ENCODE measurements at places on chromosomes 6 and 20. TPM values are rescaled to one million over a fixed set of nuclear protein-coding genes. Genes with fewer than 3 reads are reported as not detected.

Gene EBF4
- total RNA-seq, result 1.5 TPM

Gene FOXS1
- total RNA-seq, result 0.12 TPM

GRCh38 chr6:1667012-1667804, 57.5 kb downstream of the FOXC1 start:
- DNase-seq, result peak; percentile 44

- peak; percentile 67 for DNase-seq
These were observed 200.5 kb upstream of the PCSK2 start for GRCh38 chr20:17026346-17026745.

DNA sequence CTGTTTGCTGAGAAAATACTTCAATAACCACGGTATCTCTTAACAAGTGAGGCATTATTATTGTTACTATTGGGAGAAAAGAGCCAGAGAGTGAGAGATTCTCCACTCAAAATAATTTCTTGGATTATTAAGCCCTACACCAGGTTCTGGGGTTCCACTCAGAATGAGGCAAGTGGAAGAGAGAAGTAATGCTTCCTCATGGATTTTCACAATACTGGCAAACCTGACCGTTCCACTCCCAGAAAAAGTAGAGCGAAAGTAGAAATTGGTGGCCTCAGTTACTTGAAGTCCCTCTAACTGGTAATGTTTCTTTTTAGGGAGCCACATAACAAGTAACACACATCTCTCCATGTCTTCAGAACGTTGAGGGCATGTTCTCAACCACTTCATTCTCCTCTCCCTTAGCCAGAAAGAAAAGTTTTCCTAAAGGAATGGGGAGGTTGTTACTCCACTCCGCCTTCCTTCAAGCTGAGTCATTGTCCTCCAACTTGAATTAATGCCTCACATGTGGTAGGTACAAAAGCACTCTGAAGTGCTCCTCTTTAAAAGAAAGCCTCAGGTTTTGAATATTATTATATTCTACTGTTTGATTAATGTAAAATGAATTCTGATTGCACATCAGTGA, 1.9 kb downstream of the BAG2 start:
- DNase-seq, result peak; percentile 84

GRCh38 chr6:46626228-46626909, 26.2 kb downstream of the CYP39A1 start:
- peak; percentile 51 for DNase-seq

DNA sequence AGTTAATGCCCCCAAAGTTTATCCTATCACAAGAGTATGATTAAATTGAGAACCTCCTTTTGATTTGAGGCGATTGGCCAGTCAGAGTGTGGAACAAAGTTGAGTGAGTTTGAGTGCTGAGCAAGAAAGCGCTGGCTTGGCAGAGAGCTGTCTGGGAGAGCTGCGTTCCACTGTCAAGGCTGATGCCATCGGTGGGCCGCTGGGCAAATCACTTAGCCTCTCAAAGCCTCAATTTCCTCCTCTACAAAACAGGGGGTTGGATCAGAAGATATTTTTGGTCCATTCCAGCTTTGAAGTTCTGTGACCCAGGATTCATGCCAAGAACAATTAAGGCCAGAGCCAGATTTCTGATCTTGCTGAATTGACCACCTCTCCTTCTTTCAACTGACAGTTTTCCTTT, 60.2 kb downstream of the TMEM242 start:
- no peak for DNase-seq

Gene ZNF165
- 0.89 TPM for total RNA-seq

GRCh38 chr20:23397961-23398360, 23.3 kb downstream of the NAPB start:
- peak; percentile 19 for DNase-seq

- DNase-seq, result no peak
These were observed 228.9 kb downstream of the RNGTT start for GRCh38 chr6:88734544-88734943.

- DNase-seq, result peak; percentile 38
These were observed at the start of gene DLK2 for GRCh38 chr6:43455531-43456428. Gene DLK2 (minus strand): TSS chr6:43455548. CDS start chr6:43454825, 723 bp downstream.

DNA sequence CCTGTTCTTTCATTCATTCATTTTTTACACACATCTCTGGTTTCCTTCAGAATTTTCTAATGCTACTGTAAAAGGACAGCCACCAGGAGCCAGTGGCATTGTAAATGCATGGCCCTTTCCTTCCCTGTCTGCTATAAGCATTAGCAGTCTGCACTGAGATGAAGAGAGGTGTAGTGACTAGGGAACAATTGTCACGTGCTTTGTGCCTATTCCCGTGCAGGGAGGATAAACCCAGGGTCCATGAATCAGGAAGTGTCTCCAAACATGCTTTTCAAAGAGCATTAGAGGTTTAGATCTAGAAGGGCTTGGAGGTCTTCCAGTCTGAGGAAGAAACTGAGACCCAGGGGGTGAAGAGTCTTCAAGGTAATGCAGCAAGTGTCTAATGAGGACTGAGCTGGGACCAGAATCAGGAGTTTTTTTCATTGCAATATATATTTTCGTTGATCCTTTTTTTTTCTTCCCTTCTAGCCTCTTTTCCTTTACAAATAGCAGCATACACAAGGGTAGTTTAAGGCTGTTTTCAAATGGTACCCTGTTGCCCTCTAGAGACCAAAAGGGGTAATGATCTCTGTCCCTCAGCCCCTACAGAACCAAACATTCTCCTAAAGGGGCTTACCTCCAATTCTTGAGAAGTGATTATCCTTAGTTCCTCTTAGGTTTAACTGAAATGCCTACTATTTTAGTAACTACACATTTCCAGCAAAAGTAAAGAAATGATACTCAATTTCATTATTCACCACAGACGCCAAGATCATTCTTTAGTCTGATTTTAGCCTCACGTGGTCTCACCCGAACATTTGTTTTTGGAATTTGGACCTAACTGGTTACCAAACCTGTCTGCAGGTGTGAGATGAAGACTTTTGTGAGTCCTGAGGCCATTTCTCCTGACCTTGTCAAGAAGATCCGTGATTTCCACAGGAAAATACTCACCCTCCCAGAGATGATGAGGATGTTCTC, 6.6 kb downstream of the TRIM15 start:
- peak; percentile 70 for DNase-seq

DNA sequence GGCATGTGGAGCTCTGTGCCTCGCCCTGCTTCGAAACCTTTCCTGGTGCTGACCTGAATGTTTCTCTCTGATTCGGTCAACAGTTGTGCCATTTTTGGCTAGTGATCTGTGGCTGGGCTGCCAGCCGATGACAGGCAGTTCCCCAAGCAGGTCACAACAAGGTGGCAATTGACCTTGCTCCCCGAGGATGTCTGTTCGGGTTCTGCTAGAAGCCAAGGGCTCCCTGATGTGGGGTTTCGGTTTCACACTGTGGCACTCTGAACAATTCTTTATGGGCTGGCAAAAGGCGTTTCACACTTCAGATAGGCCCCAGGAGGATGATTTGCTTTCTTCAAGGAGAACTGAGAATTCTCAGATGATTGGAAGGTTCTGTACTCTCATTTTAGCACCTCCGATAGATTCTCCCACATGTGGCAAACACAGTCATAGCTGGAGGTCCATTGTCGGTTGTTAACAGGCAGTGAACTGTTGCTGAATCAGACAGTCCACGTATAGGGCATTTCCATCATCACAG, 135.6 kb downstream of the SLC24A3 start:
- DNase-seq, result peak; percentile 36

Measured in M059J (cell line).